Activated T-helper 2 cell treated with anti-CD3 and anti-CD28 coated beads, Interferon-gamma antibody, Interleukin-2, Interleukin-4, amounts not matched to agents 10 μg/mL and 5 μg/mL and 100 μg/mL, durations not matched to agents 14 hours and 24 hours and 36 hours (primary cell): ENCODE measurements at places on chromosomes 3 and 15. TPM values are rescaled to one million over a fixed set of nuclear protein-coding genes. Genes with fewer than 3 reads are reported as not detected.

The SPESP1 gene
- total RNA-seq: 0.97 and 2.1 TPM in 2 replicates

The GABRB3 gene
- not detected in 2 replicates for total RNA-seq

The FAIM gene
- 3.1 and 3.7 TPM in 2 replicates for total RNA-seq

The ITGA11 gene
- total RNA-seq: 0.92 and 2.3 TPM in 2 replicates

The SERPINI2 gene
- not detected in 2 replicates for total RNA-seq

The HRH1 gene
- 0.99 and 1.3 TPM in 2 replicates for total RNA-seq

GRCh38 chr3:39250116-39250747 lies 29.6 kb downstream of the CX3CR1 start:
- no peak for DNase-seq

DNA sequence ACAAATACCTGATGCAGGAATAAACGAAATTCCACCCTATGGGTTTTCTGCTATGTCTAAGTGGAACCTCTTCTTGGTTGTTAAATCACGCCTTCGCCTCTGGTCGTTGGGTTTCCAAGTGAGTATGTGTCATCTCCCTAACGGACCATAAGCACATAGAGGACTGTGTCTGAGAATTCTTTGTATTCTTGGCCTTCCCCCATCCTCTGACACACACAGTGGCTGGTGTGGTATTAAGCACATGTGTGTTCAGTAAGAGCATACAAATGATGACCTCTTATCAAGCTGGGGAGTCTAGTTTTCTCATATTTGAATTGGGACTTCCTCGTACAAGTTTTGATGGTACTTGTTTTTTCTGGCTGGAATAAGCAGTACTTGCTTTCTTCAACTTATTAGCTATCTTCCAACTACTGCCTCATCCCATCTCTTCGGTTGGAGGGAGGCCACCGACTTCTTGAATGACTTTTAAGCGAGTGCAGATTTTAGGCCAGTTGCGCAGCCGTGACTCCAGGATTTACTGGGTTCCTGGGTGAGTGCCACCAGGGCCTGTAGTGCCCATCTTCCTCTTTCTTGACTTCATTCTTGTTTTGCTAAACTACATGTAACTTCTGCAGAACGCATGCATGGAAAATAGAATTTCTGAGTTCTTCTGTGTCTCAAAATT lies 240.2 kb downstream of the ADAMTS17 start:
- no peak for DNase-seq

GRCh38 chr3:134481166-134481565 lies 4.6 kb downstream of the ANAPC13 start:
- DNase-seq: no peak

DNA sequence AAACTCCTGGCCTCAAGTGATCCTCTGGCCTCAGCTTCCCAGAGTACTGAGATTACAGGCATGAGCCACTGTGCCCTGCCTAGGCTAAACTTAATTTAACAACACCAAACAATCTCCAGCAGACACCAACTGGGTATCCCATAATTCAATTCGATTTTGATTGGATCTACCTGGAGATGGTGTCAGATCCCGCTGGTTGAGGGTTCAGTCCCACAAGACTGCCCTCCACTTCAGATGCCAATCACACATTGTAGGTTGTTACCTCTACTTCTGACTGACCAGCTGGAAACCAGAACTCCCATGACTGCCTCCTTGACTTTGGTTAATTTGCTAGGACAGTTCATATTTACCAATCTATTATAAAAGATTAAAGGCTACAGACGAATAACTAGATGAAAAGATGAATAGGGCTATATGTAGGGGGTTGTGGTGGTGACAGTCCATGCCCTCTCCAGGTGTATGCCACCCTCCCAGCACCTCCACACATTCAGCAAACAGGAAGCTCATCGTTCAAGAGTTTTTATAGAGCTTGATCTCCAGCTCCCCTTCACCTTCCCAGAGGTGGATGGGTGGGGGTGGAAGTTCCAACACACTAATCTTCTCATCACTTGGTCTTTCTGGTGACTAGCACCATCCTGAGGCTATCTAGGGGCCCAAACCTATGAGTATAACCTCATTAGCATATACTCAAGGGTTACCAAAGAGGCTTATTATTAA lies 9.3 kb downstream of the B2M start:
- no peak for DNase-seq

GRCh38 chr3:100606894-100607512 lies 2.4 kb upstream of the ADGRG7 start:
- no peak for DNase-seq

DNA sequence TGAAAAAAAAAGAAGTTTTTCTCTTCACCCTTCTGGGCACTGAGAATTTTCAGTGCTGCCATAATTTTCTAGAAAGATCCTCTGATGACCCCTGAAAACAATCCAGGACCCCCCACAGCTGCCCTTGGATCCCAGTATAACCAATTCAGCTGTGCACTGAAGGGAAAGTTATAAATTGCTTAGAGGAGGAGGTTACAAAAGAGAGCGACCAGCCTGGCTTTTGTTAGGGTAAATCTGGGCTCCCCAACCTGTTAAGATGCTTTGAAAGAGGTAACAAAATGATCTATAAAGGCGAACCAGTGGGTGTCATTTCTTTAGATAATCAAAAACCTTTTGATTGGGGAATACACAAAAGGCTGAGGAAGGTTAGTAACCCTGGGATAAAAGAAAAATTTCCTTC lies 407.9 kb upstream of the ATP11B start:
- no peak for DNase-seq

- DNase-seq: no peak
Measured at GRCh38 chr15:31330111-31330785, 3.6 kb downstream of the KLF13 start.

GRCh38 chr3:101518421-101518871 lies 5.4 kb upstream of the SENP7 start:
- peak; percentile 55 for DNase-seq

DNA sequence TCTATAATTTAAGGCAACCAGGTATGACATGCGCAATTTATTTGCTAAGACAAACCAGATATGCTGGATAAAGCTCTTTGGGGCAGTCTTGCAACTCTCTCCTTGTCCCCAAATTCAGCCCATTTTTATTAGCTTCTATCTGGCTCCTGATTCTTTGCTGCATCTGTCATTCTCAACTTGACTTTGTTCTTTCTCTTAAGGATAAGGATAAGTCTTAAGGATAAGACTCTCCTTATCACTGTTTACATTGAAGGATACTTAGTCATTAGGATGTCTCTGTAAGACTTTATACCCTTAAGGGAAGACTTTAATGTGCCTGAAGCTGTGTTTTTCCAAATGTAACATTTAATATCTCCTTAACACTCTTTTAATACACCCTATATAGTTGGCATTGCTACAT lies 49.2 kb downstream of the ALCAM start:
- no peak for DNase-seq

- no peak for DNase-seq
Measured at GRCh38 chr3:70974747-70975146, 608.8 kb downstream of the FOXP1 start.

DNA sequence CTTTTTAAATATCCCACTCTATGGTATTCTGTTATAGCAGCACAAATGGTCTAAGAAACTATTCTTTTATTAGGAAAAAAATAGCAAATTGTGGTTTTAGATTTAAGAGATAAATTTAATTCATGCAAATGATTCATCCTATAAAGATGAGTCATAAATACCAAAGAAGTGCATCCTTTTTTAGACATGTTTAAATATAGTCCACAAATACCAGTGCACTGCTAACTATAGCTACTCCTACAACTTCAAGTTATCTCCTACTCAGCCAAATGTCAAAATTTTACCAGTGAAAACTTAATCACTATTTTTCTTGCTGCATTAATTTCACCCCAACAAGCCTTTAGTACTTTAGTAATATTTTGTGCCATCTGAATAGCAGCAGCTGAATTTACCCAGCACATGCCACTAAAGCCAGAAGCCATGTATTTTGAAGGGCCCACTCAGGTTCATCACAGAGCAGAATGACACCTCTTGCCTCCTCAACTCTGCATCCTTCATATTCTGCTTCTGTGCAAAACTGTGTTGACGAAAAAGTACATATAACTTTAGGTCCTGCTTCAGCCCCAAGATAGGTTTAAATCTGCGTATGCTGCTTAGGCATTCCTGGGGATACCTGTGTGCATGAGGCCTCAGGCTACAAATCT lies 24.9 kb downstream of the CX3CR1 start:
- DNase-seq: no peak

GRCh38 chr3:11455956-11456355 lies 183.8 kb downstream of the ATG7 start:
- no peak for DNase-seq

DNA sequence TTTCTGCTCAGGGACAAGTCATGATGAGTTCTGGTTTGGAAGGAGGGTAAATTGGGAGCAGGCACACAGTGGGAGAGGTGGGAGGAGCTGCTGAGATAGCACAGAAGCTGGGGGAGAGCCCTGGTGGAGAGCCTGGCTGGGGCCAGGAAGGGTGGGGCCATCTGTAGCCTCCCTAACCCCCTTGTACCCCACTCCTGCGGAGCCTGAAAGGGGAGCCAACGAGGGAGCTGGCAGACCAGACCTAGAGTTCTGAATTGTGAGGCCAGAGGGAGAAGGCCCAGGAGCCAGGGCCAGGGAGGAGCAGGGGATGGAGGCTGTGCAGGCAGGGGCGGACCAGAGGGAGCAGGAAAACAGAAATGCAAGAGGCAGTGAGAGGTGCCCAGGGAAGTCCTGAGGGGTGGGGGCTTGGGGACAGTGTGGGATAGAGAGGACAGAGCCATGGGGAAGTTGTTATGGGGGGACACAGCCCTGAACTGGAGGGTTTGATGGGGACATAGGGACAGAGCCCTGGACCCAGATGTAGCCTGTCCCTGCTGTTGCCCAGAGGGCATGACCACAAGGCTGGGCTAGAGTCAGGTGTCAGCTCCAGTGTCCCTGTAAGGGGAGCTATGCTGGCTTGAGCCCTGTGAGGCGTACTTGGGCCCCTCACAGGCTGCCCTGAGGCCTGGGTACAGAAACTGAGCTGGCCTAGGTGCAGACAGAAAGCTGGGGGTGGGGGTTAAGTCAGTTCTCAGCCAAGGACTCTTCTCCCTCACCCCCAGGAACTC lies 1.2 kb downstream of the TMIE start:
- DNase-seq: no peak

GRCh38 chr3:143811602-143812001 lies 36.7 kb downstream of the SLC9A9 start:
- no peak for DNase-seq

- no peak for DNase-seq
Measured at GRCh38 chr3:45628746-45629145, 34.2 kb downstream of the LIMD1 start.

DNA sequence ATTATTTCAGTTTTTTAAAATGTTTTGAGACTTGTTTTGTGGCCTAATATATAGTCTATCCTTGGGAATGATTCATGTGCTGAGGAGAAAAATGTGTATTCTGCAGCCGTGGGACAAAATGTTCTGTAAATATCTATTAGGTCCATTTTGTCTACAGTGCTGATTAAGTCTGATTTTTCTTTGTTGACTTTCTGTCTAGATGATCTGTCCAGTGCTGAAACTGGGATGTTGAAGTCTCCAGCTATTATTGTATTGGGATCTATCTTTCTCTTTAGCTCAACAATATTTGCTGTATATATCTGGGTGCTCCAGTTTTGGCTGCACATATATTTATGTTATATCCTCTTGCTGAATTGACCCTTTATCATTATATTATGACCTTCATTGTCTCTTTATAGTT lies 85.2 kb downstream of the UBE2E2 start:
- DNase-seq: no peak

- DNase-seq: no peak
Measured at GRCh38 chr3:73094951-73095350, 33.5 kb downstream of the EBLN2 start.

- no peak for DNase-seq
Measured at GRCh38 chr3:179882292-179882691, 154.4 kb downstream of the PEX5L start.

DNA sequence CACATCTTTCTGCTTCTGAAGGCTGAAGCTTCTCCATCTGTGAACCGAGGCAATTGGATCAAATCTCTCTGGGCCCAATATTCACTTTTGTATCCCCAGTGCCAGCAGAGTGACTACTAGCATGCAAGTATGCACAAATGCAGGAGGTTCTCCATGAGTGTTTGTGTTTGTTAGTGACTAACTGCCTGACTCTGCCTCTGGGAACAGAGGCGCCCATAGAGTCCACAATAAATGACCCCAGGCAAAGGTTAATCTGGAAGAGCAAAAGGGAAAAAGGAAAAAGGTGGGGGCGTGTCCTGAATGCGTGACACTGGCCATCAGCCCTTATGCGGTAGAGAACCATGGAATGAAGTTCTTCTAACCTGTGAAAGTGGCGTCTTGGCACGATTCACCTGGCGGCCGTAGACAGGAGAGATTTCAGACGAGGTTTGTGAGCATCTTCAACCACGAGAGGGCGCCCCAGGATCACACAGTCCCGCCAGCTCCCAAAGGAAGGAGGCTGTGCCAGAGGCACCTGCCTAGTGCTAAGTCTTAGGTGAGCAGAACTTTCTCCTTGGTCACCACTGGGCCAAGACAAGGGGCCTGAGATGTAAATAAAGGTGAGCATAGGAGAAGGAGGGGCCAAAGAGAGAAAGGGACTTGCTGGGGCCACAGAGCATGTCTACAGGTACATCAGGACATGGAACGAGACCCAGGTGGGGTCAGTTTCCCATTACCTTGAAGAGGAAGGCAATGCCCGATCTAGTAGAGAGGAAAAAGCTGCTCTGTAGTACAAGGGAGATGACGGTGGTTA lies 44.2 kb downstream of the RBPMS2 start:
- peak; percentile 72 for DNase-seq
